ENCODE measurements at places on chromosomes 11 and 22.

DNA sequence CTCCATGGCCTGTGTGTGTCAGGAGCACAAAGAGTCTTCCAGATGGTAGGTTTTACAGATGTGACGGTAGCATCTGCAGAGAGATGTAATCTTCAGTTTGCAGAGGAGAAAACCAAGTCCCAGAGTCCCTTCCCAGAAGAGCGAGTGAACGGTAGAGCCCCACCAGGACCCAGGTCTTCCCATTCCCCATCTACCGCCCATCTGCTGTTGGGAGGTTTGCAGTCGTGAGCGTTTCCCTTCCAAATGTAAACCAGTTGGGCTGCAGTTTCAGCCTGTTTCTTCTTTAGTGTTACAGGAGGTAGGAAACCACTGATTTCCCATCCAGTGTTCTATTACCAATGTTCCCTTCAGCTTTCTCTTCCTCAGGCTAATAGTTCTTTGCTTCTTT is 24.0 kb downstream of the PANX1 start:
- DNase-seq, result no peak

- no peak for DNase-seq
Measured at GRCh38 chr22:44210722-44211121, 30.0 kb downstream of the PARVG start.

DNA sequence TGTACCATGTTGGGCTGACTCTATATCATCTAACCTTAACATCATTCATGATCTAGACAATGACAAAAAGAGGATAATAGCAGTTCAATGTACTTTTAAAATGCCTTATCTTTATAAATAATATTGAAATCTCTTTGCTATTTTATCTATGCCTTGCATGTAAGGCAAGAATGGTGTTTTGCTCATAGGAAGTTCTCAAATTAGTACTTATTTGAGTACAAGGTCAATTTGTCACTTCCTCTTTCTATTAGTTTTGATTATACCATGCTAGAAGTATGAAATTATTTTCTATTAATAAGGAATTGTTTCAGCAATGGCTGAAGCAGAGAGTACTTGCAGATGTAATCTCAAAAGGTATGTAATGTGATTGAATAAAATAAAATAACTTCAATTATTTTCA is 1285.4 kb upstream of the TENM4 start:
- DNase-seq, result no peak

GRCh38 chr11:125945797-125946520 is at the start of gene VSIG10L2:
VSIG10L2 (plus strand) TSS chr11:125946044; CDS start chr11:125946056, 12 bp downstream.
- no peak for DNase-seq

DNA sequence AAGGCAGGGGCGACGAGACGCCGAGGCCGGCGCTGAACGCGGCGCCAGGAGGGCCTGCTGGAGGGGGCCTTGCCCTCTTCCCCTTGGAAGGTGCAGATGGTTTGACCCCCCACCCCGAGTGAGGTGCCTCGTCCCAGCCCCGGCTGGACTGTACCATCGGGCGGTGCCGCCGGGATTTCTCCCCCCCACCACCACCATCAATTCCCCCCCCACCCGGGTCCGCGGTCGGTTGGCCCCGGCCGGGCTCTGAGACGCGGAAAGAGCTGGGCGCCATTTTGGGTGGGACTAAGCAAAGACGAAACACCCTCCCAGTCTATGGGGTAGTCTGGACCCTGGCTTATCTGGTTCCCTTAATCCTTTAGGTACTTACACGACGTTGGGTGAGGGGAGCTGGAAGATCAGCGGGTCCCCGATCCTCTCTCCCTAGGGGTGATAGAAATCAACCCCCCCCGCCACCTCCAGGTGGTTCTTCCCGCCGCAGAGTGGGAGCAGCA is at the start of gene PRDM10:
PRDM10 (minus strand) TSS at position 484 of the 494 bp plus-strand sequence. CDS start 41,871 bp downstream, outside the sequence.
- no peak for DNase-seq

DNA sequence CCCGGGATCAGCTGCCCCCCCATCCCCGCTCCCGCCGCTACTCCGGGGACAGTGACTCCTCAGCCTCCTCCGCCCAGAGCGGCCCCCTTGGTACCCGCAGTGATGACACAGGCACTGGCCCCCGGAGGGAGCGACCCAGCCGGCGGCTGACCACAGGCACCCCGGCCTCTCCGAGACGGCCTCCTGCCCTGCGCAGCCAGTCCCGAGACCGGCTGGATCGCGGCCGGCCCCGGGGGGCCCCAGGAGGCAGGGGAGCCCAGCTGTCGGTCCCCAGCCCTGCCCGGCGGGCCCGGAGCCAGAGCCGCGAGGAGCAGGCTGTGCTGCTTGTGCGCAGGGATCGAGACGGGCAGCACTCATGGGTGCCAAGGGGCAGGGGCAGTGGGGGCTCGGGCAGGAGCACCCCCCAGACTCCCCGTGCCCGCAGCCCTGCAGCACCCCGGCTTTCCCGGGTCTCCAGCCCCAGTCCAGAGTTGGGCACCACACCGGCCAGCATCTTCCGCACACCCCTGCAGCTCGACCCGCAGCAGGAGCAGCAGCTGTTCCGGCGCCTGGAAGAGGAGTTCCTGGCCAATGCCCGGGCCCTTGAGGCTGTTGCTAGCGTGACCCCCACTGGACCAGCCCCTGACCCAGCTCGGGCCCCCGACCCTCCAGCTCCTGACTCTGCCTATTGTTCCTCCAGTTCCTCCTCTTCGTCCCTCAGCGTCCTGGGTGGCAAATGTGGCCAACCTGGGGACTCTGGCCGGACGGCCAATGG is 3.9 kb downstream of the RASL10A start:
- DNase-seq, result no peak

DNA sequence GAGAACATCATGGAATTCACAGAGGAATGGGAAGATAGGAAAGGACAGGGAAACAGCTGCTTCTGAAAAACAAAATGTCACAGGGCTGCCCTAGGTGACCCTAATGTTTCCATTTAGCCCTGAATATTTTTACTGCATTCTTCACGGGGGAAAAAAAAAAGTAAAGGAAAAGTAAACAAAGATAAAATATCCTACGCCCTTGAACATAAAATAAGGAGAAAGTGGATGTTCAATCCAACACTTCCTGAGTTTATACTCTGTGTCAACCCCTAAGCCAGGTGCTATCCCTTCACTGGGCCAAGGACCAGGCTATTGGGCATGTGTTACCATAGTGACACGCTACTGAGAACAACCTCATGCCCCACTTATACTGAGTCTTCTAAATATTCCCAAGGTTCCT is 84.7 kb downstream of the FAM76B start:
- DNase-seq, result no peak

DNA sequence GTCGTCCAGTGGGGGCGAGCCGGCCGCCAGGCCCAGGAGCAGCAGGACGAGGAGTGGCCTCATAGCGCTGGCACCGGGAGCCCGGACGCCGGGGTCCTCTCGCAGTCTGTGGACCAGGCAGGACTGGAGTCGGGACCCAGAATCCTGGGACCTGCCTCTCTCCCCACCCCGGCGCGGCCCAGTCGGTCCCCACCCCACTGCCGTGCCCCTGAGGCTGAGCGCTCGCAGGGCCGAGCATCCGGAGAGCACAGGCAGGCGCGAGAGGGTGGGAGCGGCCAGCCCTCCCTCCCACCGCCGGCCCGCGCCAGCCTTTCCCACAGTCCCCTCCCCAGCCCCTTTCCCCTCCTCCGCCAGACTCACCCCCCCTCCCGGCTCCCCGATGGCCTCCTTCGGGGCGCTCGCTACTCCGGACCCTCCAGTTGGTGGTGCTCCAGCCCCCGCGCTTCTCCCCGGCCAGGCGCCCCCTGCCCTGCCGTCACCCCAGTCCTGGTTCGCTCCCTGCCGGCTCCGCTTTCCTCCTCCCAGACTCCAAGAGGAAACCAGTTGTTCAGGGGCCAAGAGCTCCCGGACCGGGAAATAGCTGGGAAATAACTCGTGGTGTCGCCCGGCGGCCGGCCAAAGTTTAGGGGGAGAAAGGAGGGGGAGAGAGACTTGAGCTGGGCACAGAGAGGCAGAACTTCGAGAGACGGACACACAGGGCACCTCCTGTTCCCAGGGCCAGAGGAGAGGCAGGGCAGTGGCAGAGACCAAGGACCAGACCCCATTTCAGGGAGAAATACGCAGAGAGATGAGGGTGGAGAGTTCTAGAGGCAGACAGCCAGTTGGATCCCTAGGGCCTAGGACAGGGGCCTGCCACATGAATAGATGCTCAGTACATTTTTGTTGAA is at the start of gene C1QTNF5:
C1QTNF5 (minus strand) TSS at position 549 of the 887 bp plus-strand sequence; CDS start at position 63, 486 bp downstream.
- no peak for DNase-seq

- DNase-seq, result no peak
Measured at GRCh38 chr11:114348200-114349191, 51.8 kb downstream of the C11orf71 start.

DNA sequence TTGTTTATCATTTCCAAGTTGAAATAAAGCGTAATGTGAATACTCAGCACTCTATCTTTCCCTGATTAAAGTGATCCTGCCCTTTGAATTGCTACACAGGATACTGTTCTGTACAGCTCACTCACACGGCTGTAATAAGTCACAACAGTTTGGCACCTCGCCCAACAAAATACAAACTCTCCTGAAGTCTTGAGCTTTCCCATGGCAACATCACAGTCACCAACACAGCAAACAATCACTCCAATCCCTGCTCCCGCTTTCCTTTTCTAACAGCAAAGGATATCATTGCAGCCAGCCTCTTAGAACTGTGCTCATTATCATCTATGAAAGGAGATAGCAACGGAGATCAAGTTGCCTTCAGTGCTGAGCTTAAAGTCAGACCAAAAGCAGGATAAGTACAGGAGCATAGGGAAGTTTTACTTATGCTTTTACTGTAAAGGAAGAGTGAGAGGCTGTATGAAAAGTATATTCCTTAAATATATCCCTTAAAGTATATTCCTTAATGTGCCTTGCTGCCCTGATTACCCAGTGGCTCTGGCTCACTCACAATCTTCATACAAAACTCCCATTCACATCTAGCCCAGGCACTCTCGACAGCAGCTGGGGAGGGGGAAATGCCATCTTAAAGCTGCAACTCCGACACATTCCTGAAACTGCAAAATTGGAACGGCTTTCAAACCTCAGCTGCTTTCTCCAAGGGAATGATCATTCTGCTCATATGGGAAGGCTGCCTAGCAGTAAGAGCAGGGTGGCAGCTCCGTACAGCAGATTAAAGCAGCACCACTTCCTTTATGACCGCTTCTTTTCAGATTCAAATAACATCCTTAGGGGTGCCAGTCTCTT is 35.8 kb downstream of the MAML2 start:
- no peak for DNase-seq

DNA sequence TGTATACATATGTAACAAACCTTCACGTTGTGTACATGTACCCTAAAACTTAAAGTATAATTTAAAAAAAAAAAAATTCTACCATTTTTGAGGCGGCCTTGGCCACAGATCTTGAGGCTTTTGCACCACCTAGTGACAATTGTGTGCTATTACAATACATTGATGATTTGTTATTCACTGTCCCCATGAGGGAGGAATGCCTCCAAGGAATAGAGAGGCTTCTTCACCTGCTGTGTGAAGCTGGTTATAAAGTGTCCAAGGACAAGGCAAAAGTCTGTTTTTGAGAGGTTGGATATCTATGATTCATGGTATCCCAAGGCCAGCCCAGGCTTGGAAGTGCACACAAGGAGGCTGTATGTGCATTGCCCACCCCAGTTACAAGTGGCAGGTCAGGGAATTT is 30.7 kb downstream of the SLC22A25 start:
- no peak for DNase-seq

- no peak for DNase-seq
Measured at GRCh38 chr11:69298267-69299022, 4.5 kb downstream of the MYEOV start.

GRCh38 chr22:50086526-50086925 is 1.3 kb upstream of the MLC1 start:
- DNase-seq, result no peak

- DNase-seq, result no peak
Measured at GRCh38 chr11:46597609-46598219, 3.9 kb upstream of the AMBRA1 start.

- no peak for DNase-seq
Measured at GRCh38 chr22:49583341-49583740, 244.3 kb downstream of the BRD1 start.

- no peak for DNase-seq
Measured at GRCh38 chr11:4654635-4655369, 11.0 kb downstream of the OR51E1 start.

- no peak for DNase-seq
Measured at GRCh38 chr11:70135142-70135541, 57.0 kb downstream of the ANO1 start.

- DNase-seq, result no peak
Measured at GRCh38 chr11:107561688-107562087, 3.8 kb downstream of the ALKBH8 start.

- DNase-seq, result no peak
Measured at GRCh38 chr11:131626788-131627187, 256.4 kb downstream of the NTM start.

DNA sequence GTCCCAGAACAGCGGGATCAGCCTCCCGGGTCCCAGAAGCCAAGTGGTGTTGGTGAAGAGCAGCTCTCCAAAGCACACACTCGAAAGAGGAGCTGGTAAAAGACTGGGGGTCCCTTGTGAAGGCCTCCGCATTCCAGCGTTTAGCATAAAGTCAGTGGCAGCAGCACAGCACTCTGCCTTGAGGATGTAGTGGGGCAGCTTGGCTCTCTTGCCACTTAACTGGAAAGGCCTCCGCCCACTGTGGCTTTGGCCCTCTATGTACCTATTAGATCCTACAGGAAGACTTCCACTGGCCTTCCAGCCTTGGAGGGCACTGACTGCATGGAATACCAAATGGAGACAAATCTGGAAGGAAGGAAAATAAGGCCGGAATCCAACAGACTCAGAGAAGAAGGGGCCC is 1455.3 kb downstream of the BRD1 start:
- DNase-seq, result no peak

DNA sequence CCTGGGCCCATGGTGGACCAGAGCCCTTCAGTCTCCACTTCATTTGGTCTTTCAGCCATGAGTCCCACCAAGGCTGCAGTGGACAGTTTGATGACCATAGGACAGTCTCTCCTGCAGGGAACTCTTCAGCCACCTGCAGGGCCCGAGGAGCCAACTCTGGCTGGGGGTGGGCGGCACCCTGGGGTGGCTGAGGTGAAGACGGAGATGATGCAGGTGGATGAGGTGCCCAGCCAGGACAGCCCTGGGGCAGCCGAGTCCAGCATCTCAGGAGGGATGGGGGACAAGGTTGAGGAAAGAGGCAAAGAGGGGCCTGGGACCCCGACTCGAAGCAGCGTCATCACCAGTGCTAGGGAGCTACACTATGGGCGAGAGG is 4.3 kb downstream of the ZBTB16 start:
- DNase-seq, result no peak

GRCh38 chr22:28139516-28139915 is 220.5 kb upstream of the PITPNB start:
- DNase-seq, result no peak

GRCh38 chr11:80109652-80110051 is 668.8 kb upstream of the TENM4 start:
- no peak for DNase-seq

GRCh38 chr11:93903989-93904388 is 53.6 kb upstream of the VSTM5 start:
- DNase-seq, result no peak

DNA sequence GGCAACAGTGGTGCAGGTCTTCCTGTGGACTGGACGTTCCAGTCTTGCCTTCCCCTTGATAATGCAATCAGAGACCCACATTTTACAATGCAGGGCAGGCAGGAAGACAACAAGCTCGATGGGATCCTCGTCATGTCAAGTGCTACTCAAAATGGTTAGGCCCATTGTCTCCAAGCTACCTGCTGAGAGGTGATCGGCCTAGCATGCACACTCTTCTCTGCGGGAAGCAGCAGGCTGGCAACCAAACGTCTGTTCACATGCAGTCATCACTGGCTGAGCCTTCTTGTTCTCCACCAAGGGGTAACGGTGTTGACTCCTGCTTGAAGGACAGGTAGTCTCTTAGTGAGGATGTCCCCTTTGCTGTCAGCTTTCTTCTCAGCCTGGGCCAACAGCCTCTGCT is 25.5 kb upstream of the CD82 start:
- no peak for DNase-seq
